ENCODE measurements at places on chromosomes 6 and 20.
A peak's percentile ranks its signal among the peaks of the same experiment; 100 is the strongest.

GRCh38 chr6:75199889-75200288 is 6.0 kb downstream of the COL12A1 start:
- DNase-seq, result no peak

DNA sequence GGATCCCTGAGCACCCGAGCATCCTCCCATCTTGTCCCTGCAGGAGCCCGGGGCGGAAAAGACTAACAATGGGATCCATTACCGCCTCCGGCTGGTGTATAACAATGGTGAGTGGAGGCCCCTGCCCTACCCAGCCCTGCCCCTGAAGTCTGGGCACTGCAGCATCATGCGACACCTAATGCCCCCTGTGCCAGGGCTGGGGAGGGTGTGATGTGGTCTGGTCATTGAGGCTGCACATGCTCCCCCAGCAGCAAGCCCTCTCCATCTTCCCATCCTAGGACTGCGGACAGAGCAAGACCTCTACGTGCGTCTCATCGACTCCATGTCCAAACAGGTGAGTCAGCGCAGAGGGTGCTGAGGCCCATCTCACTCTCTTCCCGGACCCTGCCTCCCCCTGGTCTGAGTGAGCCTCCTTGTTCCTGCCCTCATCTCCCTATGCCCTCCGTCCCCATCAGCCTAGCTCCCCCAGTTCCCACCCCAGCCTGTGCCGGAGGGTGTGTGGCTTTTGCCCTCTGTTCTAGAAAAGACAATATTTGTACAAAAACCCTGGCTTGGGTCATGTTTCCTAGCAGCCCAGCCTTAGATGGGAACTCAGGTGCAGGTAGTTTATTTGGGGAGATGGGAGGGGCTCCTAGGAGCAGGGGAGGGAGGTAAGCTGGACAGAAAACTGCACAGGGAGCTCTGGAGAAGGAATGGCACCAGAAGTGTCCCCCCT is 13.5 kb downstream of the EBF4 start:
- DNase-seq, result no peak

- DNase-seq, result no peak
Observed at GRCh38 chr6:77205936-77206335, 257.4 kb downstream of the HTR1B start.

GRCh38 chr6:29723666-29724588 is 693 bp downstream of the HLA-F start:
- DNase-seq, result no peak

- DNase-seq, result peak; percentile 18
Observed at GRCh38 chr20:9903048-9903655, 64.3 kb upstream of the PAK5 start.

DNA sequence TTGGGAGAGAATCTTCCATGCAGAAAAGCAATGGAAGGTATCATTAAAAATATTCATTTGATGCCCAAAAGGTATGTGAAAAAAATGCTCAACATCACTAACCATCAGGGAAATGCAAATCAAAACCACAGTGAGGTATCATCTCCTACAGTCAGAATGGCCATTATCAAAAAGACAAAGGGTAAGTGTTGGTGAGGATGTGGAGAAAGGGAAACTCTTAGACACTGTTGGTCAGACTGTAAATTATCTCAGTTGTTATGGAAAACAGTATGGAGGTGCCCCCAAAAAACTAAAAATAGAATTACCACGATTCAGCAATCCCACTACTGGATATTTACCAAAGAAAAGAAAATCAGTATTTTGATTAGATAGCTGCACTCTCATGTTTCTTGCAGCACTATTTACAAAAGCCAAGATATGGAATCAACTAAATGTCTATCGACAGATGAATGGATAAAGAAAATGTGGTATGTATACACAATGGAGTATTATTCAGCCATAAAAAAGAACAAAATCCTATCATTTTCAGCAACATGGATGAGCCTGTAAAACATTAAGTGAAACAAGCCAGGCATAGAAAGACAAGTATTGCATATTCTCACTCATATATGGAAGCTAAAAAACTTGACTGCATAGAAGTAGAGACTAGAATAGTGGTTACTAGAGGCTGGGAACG is 84.0 kb downstream of the DTNBP1 start:
- no peak for DNase-seq

DNA sequence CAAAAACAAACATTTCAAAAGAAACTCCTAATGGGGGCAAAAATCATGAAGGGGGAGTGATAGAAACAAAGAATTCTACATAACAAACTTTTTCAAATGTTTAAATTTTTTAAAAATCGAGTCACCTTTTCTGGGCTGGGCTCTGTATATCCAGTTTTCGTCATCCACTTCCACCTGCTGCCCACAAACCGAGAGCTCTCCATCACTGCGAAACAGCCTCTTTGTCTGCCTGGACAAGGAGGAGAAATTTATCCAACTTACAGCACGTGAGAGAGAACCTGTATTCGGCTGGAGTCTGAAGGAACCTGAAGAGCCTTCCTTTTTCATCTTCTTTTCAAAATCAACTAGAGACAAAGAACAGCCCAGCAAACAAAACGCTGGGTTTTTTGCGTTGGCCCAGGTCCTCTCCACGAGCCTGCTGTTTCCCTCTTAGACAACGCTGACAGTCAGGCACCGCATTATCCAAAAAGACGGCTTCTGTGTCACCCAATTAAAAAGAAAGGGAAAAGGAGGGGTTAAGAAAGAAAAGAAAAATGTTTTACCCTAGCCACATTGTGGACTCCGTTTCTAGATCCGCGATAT is 72.4 kb upstream of the NHSL1 start:
- DNase-seq, result peak; percentile 64

GRCh38 chr20:45426320-45427016 is 10.5 kb downstream of the PIGT start:
- DNase-seq, result no peak

GRCh38 chr20:19975436-19975799 is 41.7 kb upstream of the NAA20 start:
- peak; percentile 60 for DNase-seq

- peak; percentile 13 for DNase-seq
Observed at GRCh38 chr6:12890171-12890790, 173.7 kb downstream of the PHACTR1 start.

DNA sequence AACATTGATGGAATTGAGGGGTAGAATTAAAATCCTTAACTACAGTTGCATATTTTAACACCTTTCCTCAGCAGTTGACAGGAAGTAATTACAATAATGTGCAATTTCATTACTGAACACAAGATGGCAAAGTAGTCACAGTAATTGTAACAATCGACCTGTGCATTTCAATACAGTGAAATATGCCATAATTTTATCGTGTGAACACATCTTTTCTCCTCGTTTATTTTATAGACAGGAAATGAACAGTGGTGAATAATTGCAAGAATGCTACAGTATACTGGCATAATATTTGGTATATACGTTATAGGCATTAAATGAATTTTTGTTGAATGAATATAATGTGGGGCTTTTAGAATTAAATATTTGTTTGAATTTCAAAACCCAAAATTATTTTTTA is 25.0 kb downstream of the CYB5R4 start:
- peak; percentile 58 for DNase-seq

GRCh38 chr6:39755231-39755630 is 30.0 kb upstream of the KIF6 start:
- no peak for DNase-seq

- DNase-seq, result no peak
Observed at GRCh38 chr20:63610581-63611435, 16.1 kb downstream of the GMEB2 start.

DNA sequence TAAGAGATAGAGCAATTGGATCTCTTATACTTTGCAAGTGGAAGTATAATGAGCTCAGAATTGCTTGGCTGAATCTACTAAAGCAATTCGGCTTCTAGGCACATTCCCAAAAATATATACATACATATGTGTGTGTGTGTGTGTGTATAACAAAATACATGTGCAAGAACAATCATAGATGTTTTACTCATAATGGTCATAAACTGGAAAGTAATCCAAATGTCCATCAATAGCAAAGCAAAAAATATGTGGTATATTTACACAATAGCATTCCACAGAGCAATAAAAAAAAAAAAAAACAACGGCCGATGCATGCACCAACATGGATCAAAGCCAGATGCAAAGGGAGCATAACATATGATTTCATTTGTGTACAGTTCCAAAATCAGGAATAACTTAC is 707.9 kb downstream of the RFPL4B start:
- DNase-seq, result no peak

DNA sequence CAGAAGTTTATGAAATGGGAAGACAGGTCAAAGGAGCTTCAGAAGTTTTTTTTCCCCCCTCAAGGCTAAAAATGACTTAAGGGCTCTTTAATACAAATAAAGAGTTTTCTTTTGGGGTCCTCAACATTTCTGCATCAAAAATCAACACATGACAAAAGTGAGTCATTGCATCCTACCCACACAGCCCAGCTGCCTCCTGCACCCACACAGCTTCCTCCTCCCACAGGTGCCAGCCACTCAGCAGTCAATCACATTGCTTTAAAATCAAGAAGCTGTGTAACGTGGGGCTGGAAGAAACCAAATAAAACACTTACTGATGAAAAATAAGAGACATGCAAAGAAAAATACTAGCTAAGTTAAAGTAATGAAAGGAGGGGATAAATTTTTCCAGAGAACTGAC is 68.5 kb downstream of the MAP3K5 start:
- no peak for DNase-seq

- DNase-seq, result peak; percentile 47
Observed at GRCh38 chr20:41499961-41500725, 118.0 kb downstream of the CHD6 start.

DNA sequence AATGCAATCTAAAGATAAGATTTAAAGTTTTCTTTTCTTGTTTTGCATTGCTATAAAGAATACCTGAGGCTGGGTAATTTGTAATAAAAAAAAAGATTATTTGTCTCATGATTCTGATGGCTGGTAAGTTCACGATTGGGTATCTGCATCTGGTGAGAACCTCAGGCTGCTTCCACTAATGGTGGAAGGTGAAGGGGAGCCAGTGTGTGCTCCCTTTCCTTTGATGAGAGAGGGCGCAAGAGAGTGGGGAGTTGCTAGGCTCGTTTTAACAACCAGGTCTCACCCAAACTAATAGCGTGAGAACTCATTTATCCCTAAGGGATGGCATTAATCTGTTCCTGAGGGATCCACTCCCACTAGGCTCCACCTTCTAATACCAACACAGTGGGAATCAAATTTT is 353.2 kb downstream of the BTBD3 start:
- no peak for DNase-seq

GRCh38 chr20:61886721-61887595 is 178.7 kb downstream of the TAF4 start:
- peak; percentile 33 for DNase-seq

DNA sequence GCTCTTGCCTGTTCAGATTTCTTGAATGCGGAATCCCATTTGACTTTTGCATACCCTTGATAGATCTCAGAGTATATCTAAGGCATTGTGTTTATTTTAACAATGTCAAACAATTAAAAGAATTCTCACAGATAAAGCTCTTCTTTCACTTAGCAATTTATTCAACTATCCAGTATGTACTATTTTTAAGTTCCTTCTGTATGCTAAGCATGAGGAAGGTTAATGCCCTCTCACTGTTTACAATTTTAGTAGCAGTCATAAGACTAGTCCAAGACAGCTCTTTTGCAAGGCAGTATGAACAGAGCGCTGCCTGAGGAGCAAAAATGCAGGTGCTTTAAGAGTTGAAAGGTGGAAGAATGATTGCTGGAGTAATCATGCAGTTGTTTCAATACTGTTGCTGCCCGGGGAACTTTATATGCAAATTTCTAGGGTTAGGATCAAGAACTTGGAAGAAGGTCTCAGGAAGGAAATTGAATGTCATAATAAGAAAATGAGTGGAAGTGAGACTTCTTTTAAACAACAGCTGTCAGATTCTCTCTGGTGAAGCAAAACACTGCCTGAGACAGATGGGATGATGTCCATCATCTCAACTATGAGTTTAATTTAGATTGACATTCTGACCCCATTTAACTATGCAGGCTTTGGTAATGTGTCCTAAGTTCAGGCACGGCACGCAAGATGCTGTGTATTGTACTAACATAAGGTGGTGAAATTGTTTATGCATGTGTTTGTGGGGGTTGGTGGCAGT is 1303.5 kb upstream of the CITED2 start:
- peak; percentile 41 for DNase-seq

GRCh38 chr6:79421707-79422484 is 115.3 kb downstream of the LCA5 start:
- peak; percentile 85 for DNase-seq

DNA sequence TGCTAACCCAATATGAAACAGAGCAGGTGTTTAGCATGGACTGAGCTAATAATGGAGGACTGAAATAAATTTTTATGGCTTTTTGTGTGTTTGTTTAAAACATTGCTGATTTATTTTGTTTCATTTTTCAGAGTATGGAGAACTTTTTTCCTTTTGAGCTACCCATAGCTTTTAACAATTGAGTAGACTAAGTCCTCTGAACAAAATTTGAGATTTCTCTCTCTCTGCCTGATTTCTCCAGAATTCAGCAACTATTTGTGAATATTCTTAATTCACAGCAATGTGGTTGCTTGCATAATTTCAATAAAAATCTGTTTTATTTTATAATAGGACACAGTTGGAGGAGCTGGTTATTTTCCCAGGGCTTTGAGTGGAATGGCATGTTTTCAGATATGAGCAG is 103.7 kb downstream of the TPBG start:
- DNase-seq, result no peak

GRCh38 chr20:10271494-10272219 is 53.0 kb downstream of the SNAP25 start:
- no peak for DNase-seq

GRCh38 chr6:167797011-167797471 is 29.7 kb upstream of the AFDN start:
- DNase-seq, result no peak

- DNase-seq, result no peak
Observed at GRCh38 chr6:62737792-62738191, 451.8 kb upstream of the KHDRBS2 start.

DNA sequence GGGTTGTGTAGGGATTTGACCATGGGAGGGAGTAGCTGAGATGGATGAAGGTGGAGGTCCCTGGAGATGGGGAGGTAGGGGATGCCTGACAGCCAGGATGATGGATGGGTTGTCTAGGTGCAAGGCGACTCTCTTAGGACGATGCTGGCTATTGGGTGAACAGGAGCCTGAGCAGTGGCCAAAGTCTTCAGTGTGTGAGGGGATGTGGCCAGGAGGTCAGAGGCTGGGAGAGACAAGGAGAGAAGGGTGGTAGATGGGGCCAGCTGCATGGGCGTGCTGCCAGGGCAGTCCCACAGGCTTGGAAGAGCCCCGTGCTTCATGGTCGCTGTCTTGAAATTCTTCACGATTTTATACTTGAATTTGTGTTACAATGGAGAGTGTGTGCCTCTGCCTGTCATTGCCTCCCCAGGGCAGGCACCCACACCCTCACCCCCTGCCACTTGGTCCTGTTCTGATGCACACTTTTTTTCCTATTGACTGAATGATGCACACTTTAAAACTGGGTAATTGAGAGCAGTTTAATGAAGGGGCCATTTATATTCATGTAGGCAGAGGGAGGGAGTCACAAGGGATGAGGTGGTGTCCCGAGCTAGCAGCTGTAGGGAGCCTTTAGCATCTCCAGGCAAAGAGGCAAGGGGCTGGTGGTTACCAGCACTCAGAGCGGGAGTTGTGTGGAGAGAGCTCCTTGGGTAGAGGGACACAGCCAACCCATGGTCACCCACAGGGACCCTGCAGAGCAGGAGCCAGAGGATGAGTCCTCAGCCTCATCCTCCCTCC is 120.7 kb downstream of the DHX35 start:
- no peak for DNase-seq
